ELF-1 (cell line): ENCODE measurements at places on chromosomes 5 and 9.

DNA sequence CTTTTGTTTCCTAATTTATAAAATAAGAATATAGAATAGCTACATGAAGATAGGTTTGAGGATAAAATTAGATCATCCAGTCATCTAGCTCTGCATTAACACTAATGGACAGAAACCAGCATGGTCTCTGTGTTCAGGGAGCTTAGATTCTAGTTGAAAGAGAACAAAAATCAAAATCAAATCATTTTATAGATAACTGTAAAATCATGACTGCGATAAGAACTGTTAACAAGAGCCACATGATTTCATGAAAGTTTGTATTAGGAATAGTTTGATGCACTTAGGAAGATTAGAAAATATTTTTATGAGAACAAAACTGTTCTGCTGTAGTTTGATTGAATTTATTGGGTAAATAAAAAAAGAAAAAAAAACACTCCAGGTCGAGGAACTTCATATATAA lies 1074.7 kb downstream of the MAT2B start:
- DNase-seq, result no peak

DNA sequence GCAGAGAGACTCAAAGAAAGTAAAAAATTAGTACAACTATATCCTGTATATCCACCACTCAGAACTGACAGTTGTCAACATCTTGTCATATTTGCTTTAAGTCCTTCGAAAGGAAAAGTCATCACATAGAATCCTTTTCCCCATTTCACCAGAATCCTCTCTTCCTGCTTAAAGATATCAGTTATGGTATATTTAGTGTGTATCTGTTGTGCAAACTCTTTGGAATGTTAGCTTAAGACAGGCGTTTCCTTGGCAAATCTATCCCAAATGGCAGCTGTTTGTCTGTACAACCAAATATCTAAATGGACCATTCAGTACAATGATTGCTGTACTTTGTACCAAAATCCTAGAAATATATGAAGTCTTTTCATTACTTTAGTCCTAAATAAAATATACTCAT lies 98.5 kb downstream of the ITGA1 start:
- no peak for DNase-seq

GRCh38 chr5:160020266-160020770 lies 11.4 kb downstream of the TTC1 start:
- no peak for DNase-seq

- DNase-seq, result no peak
Observed at GRCh38 chr5:122121479-122122465, 7.6 kb upstream of the ZNF474 start.

- no peak for DNase-seq
Observed at GRCh38 chr9:135040892-135041291, 46.6 kb upstream of the OLFM1 start.

DNA sequence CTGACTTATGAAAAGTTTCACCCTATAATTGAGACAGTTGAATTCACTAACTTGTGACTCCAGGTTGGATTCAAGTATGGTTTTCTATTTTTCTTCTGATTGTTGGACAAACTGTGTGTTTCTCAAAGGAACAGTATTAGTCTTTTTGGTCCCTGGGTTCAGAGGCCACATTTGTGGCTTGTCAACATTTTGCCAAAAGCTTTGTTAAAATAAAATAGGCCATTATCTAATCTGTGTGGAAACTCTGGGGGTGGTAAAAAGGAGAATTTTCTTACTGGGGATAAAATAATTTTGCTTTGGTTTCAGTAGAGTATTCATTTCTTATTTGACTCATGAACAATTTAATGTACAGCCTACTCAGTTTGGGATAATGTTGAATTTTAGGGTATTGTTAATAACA lies 166.3 kb downstream of the TMEM167A start:
- no peak for DNase-seq

DNA sequence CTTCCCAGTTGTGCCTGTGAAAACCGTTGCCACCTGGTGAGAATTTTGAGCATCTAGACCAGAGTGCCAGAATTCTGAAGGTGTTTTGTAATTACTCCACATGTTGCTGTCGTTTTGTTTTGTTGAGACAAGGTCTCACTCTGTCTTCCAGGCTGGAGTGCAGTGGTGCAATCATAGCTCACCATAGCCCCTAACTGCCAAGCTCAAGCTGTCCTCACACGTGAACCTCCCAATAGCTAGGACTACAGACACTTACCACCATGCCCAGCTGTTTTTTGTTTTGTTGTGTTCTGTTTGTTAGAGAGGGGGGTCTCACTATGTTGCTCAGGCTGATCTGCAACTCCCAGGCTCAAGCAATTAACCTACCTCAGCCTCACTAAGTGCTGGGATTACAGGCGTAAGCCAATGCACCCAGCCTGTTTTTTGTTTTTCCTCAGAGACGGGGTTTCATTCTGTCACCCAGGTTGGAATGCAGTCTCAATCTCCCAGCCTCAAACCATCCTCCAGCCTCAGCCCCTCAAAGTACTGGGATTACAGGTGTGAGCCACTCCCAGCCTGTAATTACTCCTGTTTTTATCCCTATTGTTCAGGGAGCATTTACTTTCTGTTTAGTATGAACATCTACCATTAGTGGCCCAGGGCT lies 121.1 kb upstream of the DMRT1 start:
- peak; percentile 71 for DNase-seq

- DNase-seq, result no peak
Observed at GRCh38 chr5:127429928-127430327, 87.5 kb upstream of the PRRC1 start.

- DNase-seq, result no peak
Observed at GRCh38 chr9:110282018-110282738, 25.9 kb upstream of the TXN start.

- peak; percentile 75 for DNase-seq
Observed at GRCh38 chr5:176596689-176597416, 13.1 kb downstream of the GPRIN1 start.

DNA sequence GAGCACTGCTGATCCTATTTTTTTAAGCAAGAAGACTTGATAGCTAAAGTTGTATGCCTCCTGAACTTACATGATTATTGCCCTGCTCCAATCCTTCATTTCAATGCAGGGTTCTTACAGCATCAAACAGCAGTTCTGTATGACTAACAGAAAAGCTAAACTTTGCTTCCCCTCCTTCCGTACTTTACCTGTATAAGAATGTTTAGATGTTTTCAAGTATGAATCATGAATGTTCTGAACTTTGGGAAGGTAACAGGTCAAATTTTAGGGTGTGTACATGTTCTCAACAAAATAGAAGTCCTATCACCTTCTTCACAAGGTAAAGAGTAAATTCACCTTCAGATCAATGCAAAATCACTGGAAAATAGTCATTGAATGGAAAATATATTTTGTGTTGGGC lies 972.6 kb upstream of the SEMA6A start:
- DNase-seq, result no peak

DNA sequence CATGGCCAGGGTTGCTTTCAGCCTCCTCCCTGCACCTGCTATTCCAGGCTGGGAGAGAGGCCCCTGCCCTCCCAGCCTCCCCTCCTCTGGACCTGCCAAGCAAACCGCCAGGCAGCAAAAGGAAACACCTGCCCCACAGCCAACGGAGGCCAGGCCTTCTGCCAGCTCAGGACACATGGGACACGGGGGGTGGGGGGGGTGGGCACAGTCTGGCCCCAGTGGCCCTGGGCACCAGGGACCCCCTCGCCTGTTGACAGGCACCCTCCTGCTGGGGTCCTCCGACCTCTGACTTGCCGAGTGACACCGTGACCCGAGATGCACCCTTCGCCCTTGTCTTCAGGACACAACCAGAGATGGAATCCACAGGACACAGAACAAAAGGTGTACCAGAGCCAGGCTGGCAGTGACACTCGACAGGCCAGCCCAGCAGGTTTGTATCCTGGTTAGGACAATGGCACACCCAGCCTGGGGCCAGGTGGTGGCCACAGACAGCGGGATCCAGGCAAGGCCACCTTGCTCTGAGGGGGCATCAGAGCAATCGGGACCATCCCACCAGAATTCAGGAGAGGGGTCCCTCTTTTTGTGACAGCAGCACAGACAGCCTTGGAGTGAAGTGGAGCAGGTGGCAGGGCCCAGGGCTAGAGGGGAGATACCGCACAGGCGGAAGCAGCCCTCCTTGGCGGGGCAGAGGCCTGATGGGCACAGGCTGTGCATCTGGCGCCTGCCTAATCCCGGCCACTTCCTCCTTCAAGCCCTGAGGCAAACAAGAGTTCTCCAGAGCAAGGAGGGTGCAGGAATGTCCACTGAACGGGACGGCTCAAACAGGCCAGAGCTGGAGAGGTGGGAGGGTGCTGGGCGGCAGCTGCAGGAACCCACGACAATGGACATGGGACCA lies 1.3 kb upstream of the TMEM210 start:
- no peak for DNase-seq

DNA sequence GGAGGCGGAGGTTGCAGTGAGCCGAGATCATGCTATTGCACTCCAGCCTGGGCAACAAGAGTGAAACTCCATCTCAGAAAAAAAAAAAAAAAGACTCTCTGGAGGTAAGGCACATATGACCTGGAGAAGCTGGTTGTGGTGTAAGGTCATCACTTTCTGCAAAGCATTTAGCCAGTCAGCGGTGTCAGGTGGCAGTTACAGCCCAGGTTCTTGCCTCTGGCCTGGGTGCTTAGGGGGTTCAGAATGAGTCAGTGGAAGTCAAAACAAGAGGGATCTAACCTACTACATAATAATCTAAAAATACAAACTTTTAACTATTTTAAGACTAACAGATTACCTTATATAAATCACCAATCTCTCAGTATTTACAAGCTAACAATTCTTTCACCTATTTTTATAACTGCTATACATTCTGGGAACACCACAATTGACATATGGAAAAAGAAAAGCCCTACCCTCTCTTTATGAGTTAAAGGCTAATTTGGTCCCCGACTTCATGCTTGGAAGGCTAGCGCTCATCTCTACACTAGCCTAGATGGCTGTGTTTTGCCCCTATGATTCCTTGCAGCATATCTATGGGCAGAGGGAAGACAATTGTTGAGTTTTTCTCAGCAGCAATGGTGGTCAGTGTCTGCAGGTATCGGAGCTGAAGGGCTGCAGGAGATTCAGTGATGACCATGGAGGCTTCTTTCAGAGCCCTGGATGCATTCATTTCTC lies 29.2 kb downstream of the STOM start:
- no peak for DNase-seq

DNA sequence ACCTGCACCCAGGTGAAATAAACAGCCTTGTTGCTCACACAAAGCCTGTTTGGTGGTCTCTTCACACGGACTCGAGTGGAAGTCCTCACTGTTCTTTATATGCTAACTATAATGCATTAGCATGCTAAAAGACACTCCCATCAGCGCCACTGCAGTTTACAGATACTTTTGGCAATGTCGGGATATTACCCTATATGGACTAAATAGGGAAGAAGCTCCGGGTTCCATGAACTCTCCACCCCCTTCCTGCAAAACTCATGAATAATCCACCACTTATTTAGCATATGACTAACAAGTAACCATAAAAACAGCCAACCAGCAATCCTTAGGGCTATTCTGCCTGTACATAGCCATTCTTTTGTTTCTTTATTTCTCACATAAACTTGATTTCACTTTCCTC lies 426.2 kb upstream of the PTPRD start:
- no peak for DNase-seq
